ENCODE measurements at places on chromosomes 1 and 21. TPM values are rescaled to one million over a fixed set of nuclear protein-coding genes. Genes with fewer than 3 reads are reported as not detected.

DNA sequence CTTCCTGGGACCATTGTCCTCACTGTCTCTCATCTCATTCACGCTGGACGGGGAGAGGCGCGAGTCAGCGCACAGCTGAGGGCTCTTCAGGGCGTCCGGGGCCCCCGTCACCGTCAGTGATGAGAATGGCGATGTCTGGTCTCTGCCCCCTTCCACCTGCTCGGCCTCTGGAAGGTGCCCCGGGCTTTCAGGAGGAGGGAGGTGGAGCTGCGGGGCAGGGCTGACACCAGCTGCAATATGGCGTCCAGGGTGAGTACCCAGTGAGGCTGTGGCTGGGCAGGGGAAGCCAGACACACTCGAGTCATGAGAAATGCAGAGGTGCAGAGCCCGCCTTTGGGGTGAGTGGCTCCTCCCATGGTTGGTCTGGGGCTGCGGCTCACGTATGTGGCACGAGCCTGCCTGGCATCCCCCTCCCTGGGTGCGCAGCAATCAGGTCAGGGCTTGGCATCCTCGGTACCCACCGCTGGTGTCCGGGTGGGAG lies 15.1 kb downstream of the MORN1 start:
- no peak for DNase-seq
- no peaks in the 10 kb centered on the region for H3K36me3 ChIP-seq
- peaks cover 1% of the 10 kb centered on the region for H3K4me1 ChIP-seq
- H3K27ac ChIP-seq: no peak overlapping the region
- no peak overlapping the region for H3K4me3 ChIP-seq

GRCh38 chr1:60922304-60922703 lies 160.1 kb upstream of the NFIA start:
- H3K27me3 ChIP-seq: no peaks in the 10 kb centered on the region
- H3K36me3 ChIP-seq: no peaks in the 10 kb centered on the region
- no peak overlapping the region for H3K4me3 ChIP-seq
- peaks cover 9% of the 10 kb centered on the region for H3K4me1 ChIP-seq
- no peak overlapping the region for H3K27ac ChIP-seq

- H3K36me3 ChIP-seq: no peaks in the 10 kb centered on the region
- H3K4me3 ChIP-seq: no peak overlapping the region
- no peaks in the 10 kb centered on the region for H3K27me3 ChIP-seq
These were observed 38.0 kb upstream of the ACTRT2 start for GRCh38 chr1:2983319-2983705.

DNA sequence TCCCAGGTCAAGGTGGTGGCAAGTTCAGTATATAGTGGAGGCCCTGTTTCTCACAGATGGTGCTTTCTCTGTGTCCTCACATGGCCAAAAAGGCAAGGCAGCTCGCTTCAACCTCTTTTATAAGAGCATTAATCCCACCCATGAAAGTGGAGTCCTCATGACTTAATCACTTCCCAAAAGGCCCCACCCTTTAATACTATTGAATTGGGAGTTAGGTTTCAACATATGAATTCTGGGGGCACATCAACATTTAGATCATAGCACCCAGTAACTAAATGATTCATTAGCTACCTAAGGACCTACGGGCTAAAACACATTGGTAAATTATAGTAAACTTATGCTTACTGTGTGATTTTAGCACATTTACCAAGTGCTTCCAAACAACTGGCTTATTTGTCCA lies 317.9 kb downstream of the LTN1 start:
- DNase-seq: no peak
- no peak overlapping the region for H3K27ac ChIP-seq
- no peak overlapping the region for H3K4me3 ChIP-seq

The PPIAL4G gene
- total RNA-seq: not detected

The WARS2 gene
- 16.4 TPM for total RNA-seq

Data from ovary (tissue), 10 donors.